ENCODE measurements at places on chromosomes 6 and 20.

DNA sequence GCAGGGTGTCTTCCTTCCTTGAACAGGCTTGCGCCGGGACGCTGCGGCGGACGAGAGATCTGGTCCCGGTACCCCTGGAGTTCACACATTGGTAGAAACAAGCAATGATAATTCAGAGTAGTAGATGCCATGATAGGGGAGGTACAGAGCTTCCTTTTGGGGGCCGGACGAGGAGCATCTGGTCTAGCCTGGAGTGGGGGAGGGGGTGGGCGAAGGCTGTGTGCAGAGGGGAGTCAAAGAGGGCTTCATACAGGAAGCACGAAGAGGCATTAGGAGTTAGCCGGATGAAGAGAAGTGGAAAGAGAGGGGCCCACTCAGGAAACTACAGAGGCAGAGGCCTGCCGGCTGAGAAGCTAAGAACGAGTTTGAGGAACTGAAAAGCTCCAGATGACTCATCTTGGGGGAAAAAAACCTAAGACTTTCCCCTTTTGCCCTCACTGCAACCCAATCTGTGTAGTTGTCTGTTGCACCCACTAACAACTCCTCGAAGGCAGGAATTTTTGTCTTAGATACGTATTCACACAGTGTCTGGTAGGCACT is 611 bp downstream of the CNPY3 start:
- DNase-seq: no peak

DNA sequence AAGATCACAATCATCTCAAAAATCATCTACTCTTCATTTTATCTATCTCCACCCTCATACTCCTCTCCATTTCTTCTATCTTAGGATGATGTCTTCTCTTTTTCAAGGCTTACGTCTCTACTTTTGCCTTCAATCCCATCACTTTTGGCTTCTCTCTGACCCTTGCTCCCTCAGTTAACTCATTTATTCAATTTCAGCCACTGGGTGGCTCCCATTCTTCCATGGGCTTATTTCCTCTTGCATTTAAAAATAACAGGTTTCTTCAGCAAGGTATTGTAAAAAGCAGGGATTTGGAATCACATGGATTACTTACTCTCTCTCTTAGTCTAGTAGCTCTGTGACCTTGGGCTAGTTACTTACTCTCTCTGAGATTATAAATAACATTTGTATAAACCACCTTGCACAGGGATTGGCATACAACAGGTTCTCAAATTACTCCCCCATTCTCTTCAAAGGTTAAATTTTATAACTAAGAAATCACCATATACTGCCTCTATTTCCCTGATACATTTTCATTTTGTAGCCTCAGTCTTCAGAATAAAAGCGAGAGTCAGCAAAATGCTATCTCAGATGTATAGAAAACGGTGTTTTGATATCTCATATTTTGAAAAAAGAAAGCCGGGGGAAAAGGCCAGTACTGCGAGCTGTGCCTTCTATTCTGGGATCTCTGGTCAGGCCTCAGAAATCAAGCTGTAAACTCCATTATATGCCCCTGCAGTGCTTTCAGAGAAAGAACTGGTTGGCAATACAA is 5.5 kb downstream of the ZSCAN12 start:
- DNase-seq: no peak

GRCh38 chr6:43933148-43933885 is 163.3 kb downstream of the VEGFA start:
- DNase-seq: no peak

GRCh38 chr20:14848806-14849205 is 511.4 kb upstream of the FLRT3 start:
- DNase-seq: no peak

- DNase-seq: no peak
Observed at GRCh38 chr6:151002491-151002935, 137.0 kb downstream of the MTHFD1L start.

- no peak for DNase-seq
Observed at GRCh38 chr20:58103517-58103904, 124.9 kb downstream of the ANKRD60 start.

- DNase-seq: no peak
Observed at GRCh38 chr6:139927742-139928305, 553.4 kb upstream of the CITED2 start.

DNA sequence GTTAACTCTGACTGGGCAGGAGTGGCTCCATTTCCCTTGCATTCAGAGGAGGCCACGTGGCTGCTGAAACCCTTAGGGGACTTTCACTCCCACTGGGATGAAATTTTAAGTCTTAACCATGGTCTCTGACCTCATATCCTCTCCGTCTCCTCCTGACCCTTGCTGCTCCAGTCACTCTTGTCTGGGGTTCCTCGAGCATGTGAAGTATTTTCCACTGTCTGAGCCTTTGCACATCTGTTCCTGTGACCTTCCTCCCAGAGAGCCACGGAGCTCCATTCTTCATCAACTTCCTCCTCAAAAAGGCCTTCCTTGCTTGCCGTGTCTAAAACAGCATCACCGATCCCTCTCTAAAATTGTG is 153.0 kb upstream of the UST start:
- no peak for DNase-seq

DNA sequence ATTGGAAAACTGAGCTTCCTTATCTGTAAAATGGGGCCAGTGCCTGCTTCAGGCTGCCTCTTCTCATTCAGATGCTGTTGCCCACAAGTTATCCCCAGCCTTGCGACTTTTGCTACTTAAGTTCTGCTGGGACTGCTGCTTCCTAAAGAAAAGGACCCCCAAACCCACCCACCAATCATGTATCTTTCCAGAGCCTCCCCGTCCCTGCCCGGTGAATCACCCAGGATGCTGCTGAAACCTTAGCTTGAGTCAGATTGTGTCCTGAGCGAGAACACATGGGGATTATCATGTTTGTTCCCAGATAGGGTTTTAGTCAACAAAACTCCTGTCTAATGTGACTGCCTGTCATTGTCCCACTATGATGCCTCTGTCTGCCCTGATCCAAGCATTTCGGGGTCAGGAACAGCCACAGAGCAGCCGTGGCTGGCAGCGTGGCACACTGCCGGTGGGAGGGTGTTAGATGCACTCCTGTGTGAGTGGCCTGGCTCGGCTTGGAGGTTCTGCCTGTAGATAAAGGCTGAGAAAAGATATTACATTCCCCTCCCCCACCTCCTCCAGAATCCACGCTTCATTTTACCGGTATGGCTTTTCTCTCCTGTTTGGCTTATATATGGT is 79.9 kb downstream of the TOX2 start:
- no peak for DNase-seq

DNA sequence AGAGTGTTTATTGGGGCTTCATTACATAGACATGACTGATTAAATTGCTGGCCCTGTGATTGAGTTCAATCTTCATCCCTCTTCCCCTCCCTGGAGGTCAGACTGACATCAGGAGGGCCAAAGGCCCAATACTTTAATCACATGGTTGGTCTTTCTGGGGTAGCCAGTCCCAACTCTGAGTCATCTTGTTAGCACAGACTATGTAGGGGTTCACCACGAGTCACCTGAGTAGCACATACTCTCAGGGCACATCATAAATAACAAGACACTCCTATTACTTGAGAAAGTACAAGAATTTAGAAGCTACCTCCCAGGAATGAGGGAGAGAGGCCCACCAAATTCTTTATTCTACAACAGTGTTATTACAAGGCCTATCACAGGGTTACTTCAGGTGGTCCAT is 11.3 kb downstream of the GINS1 start:
- no peak for DNase-seq

DNA sequence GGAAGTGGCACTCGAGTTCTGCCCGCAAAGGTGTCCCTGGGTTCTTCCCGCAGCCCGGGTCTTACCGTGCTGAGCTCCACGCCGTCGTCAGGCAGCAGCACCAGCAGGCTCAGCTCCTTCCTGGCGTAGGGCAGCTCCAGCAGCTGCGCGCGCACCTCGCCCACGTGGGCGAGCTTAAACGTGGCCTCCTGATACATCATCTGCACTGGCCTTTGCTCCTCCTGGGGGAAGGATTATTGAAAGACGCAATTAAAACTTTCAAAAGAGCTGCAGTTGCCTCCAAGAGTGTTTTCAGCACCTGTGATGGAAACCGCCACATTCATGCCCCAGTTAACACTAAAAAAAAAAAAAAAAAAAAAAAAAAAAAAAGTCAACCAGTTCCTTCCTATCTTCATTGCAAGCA is 11.3 kb downstream of the SERPINB9 start:
- DNase-seq: no peak

DNA sequence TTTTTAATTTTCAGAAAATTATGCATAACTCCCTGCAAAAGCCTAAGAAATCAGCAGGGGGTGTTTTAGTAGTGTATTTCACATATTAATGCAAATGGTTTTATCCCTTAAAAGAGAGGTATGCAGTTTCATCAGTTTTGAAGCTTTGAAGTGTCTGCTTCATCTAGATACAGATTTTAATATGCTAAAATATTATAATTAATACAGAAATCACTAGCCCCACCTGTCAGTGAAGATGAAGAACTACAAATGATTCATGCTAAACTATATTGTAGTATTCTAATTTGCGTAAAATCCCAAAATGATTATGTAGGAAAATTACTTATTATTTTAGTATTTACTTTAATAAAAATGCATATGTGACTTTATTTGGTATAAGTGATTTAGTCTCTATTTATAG is 2.9 kb upstream of the TFB1M start:
- DNase-seq: no peak

- no peak for DNase-seq
Observed at GRCh38 chr6:16766836-16767745, 5.8 kb upstream of the ATXN1 start.

- DNase-seq: no peak
Observed at GRCh38 chr6:18263418-18264218, 712 bp downstream of the DEK start.
